Stimulated activated CD4-positive, alpha-beta T cell treated with anti-CD3 and anti-CD28 coated beads, Interleukin-4, amount 100 ng/mL, for 48 hours (primary cell): ENCODE measurements at places on chromosomes 7 and 10.

DNA sequence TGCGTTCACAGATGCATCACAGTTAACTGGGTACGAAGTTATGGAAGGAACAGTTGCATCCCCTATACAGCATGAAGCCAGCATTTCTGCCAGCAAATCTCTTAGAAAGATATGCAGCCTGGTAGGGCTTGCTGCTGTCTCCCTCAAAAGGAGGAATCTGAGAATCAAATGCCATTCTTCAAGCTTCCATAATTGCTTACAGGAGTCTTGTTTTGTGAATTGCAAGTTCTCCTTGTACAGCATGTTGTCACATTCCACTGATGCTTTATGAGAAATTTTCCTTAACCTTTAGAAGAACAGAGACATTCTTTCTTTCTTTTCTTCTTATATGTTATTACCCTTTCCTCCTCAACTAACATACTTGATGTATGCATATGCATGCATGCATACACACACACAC, 134.6 kb downstream of the CHRM2 start:
- DNase-seq: no peak

DNA sequence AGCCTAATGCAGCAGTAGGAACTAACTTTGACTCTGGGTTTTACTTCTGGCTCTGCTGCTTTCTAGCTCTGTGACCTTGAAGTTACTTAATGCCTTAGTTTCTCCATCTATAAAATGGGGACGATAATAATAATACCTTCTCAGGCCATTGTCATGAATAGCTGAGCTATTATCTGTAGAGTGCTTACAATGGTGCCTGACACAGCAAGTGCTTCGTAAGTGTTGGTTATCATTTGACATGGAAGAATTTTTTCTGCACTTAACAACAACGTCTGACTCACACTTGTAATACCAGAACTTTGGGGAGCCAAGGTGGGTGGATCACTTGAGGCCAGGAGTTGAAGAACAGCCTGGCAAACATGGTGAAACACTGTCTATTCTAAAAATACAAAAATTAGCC, 140.5 kb downstream of the ARL4A start:
- no peak for DNase-seq

- DNase-seq: no peak
These were observed 30.0 kb upstream of the TES start for GRCh38 chr7:116180302-116180701.

- no peak for DNase-seq
These were observed 307.7 kb upstream of the NFE2L3 start for GRCh38 chr7:25844102-25844870.

- no peak for DNase-seq
These were observed 130.9 kb downstream of the TES start for GRCh38 chr7:116340943-116341907.

- DNase-seq: no peak
These were observed 95.0 kb downstream of the PAXIP1 start for GRCh38 chr7:154907651-154908620.
